ENCODE measurements at places on chromosomes 5 and 9.

DNA sequence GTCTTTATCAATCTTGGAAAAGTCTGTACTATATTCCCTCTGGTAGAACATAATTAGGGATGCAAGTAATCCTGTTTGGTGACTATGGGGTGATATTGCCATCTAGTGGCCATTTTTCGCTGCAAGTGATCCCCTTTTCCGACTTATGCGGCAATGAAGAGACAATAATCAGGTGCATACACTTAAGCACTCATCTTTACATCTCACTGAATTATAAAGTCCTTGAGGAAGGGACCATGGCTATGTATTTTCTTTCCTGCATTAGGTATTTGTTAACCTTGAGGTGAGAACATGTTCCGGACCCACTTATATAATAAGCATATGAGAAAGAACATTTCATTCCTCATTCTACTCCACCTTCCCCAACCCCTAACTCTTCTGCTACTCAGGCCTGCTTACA lies 19.6 kb upstream of the LIX1 start:
- peak; percentile 58 for DNase-seq

GRCh38 chr5:74390306-74390637 lies 250.3 kb downstream of the ENC1 start:
- DNase-seq, result no peak

DNA sequence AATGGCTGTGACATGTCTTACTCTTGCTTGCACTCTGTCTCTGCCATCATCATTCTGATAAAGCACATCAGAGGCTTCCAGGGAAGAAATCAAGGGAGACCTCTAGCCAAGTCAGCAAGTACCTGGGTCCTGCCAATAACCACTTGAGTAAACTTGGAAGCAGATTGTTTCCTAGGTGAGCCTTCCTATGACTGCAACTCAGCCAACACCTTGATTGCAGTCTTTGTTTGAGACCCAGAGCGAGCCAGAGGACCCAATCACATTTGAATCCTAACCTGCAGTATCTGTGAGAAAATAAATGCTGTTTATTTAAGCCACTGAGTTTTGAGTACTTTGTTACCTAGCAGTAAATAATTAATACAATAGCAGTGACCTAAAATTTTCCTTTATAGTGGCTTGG lies 356.8 kb upstream of the CHD1 start:
- no peak for DNase-seq

- DNase-seq, result no peak
Observed at GRCh38 chr5:57157131-57157530, 16.7 kb upstream of the GPBP1 start.

DNA sequence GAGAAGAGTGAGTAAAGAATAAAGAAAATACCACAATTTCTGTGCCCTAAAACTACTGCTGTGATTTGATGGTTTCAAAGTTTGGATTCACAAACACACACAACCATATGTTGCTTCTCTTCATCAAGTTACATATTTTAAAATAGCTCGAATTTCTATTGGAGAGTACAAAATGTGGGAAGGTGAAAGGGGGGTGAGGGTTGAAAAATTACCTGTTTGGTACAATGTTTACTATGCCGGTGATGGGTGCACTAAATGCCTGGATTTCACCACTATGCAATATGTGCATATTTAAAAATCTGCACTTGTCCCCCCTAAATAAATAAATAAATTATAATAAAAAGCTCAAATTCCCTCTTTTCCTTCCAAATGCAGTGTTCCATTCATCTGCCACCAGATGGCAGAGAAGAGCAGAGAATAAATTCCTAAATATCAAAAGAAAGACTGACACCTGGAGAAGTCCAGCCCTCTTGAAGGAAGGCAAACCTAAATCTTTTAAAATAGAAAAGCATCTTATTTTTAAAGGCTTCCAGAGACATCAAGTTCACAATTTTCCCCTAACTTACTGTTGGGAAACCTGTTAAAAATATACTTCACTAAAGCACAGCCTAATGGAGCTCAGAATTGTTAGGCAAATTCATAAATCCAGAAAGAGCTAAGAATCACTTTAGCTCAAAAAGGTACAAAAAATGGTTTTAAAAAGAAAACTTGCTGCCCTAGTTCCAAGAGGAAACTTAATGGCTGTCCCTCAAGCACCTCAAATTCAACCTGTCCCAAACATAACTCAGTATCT lies 24.8 kb upstream of the HNRNPA0 start:
- no peak for DNase-seq

DNA sequence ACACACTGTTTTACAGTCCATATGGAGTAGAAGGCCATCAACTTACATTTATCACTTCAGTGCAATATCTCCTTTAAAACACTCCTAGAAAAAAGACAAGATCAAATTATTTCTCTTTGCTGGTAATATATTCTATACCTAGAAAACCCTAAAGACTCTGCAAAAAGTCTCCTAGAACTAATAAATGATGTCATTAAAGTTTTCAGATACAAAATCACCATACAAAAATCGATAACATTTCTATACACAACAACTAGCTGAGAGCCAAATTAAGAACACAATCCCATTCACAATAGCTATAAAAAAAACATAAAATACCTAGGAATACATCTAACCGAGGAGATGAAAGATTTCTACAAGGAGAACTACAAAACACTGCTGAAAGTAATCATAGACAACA lies 300.3 kb downstream of the CETN3 start:
- no peak for DNase-seq

GRCh38 chr9:84294241-84294950 lies 46.2 kb downstream of the SLC28A3 start:
- peak; percentile 41 for DNase-seq

DNA sequence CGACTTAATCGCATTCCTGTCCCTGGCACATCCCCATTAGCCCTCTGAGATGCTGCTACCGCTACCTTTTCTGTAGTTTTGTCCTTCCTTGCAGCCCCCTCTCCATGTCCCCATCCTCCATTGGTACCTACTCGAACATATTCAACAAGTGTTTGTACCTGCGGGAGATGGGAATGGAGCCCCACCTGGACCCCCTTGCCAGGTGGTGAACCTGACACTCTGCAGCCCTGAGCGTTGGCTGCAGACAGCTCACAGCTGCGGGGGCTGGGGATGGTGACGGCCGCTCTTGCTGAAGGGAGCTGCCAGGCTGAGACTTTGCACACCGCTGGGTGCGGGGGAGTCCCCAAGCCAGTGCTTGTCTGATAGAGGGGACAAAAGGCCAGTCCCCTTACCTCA lies 96.3 kb upstream of the DAP start:
- DNase-seq, result no peak

GRCh38 chr5:87185838-87186237 lies 81.8 kb upstream of the RASA1 start:
- DNase-seq, result no peak

- DNase-seq, result no peak
Observed at GRCh38 chr5:162289489-162289888, 221.9 kb downstream of the GABRG2 start.

DNA sequence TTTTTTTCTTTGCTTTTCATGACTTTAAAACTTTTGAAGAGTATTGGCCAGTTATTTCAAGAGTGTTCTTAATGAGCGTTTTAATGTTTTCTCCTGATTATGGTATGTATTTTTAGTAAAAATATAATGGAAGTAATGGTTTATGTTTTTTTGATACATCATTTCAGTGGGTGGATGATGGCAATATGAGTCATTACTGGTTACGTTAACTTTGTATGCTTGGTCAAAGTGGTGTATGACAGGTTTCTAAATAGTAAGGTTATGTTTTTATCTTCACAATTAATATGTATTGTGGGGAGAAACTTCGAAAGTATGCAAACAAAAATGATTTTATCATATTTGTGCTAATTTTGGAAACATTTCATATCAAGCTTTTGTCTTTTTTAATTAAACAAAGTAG lies 176.7 kb upstream of the PRDM9 start:
- no peak for DNase-seq

- DNase-seq, result no peak
Observed at GRCh38 chr5:144712090-144712489, 541.4 kb downstream of the KCTD16 start.

- no peak for DNase-seq
Observed at GRCh38 chr5:68818870-68819269, 274.9 kb upstream of the SLC30A5 start.

DNA sequence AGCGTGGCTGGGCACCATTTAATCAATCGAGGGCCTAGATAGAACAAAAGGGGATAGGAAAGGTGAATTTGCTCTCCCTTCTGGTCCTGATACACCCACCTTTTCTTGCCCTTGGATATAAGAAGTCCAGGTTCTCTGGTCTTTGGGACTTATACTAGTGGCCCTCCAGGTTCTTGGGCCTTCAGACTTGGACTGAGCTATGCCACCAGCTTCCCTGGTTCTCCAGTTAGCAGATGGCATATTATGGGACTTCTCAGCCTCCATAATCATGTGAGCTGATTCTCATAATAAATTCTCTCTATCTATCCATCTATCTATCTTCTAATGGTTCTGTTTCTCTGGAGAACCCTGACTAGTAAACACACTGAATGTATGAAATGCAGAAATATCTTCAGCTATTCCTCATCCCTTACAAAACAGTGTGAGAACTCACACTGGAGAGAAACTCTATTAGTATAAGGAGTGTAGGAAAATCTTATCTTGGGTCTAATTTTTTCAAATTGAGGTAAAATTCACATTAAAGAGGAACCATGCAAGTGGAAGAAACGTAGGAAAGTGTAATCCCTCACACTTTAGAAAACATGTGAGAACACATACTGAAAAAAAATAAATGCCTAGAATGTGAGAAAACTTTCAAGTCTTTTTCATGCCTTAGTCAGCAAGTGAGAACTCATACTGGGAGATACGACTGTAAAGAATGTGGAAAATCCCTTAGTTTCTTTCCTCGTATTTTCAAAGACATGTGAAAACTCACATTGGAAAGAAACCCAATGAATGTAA lies 15.5 kb downstream of the PCDHB15 start:
- no peak for DNase-seq

DNA sequence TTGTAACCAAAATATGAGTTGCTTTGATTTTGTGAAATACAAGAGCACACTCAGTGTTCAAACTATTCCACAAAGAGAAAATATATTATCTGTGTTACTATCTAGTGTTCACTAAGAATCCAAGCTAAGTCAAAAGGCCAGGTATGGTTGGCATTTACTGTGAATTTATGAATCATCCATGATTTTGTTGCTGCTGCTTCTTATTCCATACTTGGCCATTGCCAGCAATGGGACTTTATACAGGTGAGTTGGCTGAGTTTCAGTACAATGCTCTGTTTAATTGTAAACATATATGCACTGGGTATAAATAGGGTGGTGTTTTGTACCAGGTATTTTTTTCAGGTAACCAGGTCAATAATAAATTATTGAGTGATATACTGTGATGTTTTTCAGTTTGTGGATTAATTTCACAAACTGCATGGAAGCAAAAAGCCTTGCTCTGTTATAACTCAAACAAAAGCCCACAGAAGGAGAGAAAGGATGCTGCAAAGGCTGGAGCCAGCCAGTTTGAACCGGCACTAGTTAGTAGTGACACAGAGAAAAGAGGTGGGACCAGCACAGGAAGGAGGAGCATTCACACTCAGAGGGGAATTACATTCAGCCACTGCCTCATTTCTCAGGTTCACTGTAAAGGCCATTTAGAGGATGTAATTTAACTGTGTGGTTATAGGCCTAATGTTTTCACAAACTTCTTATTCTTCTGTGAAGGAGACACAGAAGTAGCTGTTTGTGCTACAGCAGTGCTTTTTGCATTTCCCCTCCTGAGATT lies 381.8 kb downstream of the ADGRV1 start:
- peak; percentile 2 for DNase-seq

DNA sequence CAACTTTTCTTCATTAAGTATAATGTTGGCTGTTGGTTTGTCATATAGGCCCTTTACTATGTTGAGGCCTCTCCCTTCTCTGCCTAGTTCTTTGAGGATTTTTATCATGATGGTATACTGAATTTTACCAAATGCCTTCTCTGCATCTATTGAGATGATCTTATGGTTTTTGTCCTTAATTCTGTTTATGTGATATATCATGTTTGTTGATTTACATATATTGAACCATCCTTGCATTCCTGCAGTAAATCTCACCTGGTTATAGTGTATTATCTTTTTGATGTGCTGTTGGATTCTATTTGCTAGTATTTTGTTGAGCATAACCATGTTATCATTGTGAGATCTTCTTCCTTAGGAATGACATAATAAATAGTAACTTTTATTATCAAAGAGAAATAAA lies 362.9 kb downstream of the CCDC171 start:
- no peak for DNase-seq

GRCh38 chr9:115118879-115119218 lies 892 bp upstream of the TNC start:
- DNase-seq, result no peak

GRCh38 chr9:38182321-38182720 lies 113.3 kb upstream of the SHB start:
- DNase-seq, result no peak

- DNase-seq, result no peak
Observed at GRCh38 chr5:151596828-151597539, 5.9 kb upstream of the FAT2 start.
